ENCODE measurements at places on chromosomes 3 and 15.

- no peak for DNase-seq
Observed at GRCh38 chr3:18153571-18154173, 271.5 kb downstream of the SATB1 start.

- no peak for DNase-seq
Observed at GRCh38 chr15:29970402-29970695, 112.4 kb upstream of the GOLGA8J start.

- DNase-seq: no peak
Observed at GRCh38 chr3:187987924-187988323, 166.0 kb upstream of the LPP start.

- DNase-seq: no peak
Observed at GRCh38 chr3:181086011-181086410, 96.5 kb upstream of the DNAJC19 start.

DNA sequence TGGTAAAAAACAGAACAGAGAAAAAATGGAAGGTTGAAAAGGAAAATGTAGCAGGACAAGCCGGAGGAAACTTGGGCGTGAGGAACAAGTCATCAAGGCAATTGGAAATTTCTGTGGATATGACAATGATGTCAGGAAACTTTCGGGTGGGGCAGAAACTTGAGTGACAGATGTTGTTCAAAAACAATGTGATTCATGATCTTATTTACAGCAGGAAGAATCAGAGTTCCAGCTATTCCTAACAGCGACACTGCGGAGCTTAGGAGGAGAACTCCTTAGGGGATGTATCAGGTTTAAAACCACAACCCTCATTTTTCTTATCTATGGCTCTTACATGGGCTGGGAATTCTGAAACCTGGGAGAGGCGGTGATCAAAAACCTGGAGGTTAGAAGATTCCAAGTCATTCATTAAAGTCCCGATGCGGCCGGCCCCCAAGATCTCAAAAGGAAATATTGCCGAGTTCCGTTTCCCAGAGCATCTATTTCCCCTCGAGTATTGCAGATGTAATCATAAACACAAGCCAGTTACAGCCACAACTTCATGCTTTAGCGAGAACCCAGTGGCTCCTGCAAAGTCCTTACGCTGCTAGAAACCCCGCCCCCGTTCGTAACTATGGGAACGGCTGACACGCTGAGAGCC, 659 bp upstream of the ARRDC4 start:
- DNase-seq: peak; percentile 44

- no peak for DNase-seq
Observed at GRCh38 chr15:49625460-49626036, 4.7 kb downstream of the DTWD1 start.

DNA sequence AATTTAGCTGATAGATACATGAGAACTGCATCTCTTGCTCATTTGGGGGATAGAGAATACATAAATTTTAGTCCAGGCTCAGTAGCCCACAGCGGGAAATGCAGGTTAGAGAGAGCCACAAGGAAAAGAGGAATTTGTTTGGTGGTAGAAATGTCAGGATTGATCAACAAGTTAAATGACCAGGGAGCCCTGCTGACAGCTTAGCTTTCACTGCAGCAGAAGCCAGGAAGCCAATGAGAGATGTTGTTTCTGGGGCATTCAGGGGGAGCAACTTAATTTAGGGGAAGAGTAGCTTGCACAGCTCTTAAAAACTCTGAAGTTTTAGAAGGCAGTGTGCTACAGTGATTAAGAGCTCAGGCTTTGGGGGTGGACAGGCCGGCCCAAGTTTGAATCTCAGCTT, 22.7 kb downstream of the ARHGEF26 start:
- no peak for DNase-seq

DNA sequence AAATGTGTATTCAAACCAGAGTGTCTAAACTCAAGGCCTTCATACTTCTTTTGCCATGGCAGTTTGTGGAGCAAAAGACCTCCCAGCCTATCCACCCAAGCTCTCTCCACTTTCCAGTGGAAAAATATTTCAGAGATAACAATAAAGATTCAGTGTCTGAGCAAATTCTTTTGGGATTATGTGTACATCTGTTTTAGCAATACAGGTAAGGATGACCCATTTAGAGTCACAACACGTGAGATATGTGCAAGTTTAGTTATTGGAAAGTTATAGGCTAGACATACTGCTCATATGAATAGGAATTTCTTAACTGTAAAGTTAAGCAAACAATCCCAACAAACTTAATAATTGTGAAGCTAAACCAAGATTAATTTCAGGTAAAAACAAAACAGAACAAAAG, 174.5 kb upstream of the LRIG1 start:
- DNase-seq: no peak

DNA sequence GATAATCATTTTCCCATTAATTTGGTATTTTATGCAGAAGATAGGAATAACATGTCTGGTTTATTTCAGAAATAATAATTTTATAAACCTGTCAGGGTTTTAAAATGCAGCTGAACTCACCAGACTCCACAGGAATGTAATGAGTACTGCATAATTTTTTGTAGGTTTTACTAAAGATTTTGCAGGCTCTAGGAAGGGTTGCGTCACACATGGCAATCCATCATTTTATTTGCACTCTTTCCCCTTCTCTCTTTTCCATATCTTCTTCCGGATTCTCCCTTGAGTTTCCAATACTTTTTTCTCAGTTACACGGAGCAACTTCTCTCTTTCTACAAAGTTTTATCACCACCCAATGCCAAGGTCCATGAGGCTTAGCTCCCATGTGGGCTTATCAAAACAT, 234.7 kb downstream of the NFKBIZ start:
- no peak for DNase-seq

- DNase-seq: no peak
Observed at GRCh38 chr3:12916159-12916558, 74.8 kb upstream of the RPL32 start.

DNA sequence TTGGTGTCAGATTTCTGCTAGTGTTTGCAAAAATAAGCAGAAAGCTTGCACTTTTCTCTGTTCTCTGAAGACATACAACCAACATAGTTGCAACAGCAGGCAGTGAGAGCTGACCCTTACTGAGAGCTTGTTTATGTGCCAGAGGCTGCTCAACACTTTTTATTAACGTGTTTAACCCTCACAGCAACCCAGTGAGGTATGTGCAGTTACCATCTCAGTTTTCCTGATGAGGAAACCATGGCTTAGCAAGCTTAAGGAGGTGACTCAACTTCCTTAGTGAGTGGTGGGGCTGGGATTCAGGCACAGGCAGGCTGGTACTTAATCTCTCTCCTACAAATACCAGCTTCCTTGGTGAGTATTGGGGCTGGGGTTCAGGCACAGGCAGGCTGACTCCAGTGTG, 158.1 kb upstream of the CTDSPL start:
- DNase-seq: peak; percentile 36

GRCh38 chr3:114496021-114496434, 202.2 kb downstream of the TIGIT start:
- DNase-seq: no peak

GRCh38 chr3:37862219-37862902, 681 bp downstream of the CTDSPL start:
- DNase-seq: no peak

GRCh38 chr3:72169561-72170472, 384.9 kb upstream of the PROK2 start:
- no peak for DNase-seq

DNA sequence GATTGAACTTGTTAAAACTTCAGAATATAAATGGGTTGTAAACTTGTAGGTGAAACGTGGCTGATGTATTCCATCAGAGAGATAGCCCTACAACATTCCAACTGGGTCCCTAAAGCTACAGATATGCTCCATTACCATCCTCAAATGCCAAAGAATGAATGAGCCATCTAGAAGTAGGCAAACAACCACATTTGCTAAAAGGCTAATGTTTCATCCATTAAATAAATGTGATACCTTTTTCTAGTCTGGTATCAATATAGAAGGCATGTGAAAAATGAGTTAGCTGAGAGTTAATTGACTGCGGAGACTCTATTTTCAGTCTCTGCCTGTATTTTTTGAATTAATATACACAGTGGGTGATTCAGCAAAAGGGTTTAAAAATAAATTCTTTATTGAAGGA, 203.8 kb downstream of the RBMS3 start:
- DNase-seq: no peak

DNA sequence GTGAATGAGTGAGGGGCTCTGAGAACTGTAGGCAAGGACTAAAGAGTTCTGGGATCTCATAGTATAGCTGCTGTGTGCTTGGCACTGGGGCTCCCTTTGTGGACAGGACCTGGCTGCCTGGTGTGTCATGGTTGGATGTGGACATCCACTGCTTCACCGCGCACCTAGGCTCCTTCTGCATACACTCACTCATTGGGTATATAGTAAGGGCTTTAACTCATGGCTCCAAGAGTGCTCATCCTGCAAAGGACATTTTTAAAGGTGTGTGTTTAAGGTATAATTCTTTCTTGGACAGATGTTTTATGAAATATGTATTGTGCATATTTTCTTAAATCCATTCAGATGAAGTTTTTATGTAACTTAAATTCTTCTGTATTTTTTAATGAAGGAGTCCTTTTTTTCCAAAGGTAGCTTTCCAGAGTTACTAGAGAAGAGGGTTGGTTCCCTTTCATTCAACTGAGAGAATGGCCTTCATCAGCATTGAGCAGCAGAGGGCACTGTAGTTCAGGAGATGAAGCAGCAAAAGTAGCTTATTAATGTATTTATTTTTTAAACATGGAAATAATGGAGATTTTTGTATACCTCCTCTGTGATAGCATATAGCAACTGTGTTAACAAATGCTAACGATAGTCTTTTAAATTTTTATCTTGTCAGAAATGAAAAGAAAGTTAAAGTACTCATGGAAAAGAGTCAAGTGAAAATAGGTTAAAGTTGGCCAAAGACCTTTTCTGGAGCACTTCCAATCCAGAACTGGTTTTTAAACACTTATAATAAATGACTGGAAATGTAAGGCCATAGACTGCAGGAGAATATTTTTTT, 25.2 kb downstream of the OXNAD1 start:
- DNase-seq: peak; percentile 27

GRCh38 chr3:54168451-54168850, 46.1 kb downstream of the CACNA2D3 start:
- no peak for DNase-seq

DNA sequence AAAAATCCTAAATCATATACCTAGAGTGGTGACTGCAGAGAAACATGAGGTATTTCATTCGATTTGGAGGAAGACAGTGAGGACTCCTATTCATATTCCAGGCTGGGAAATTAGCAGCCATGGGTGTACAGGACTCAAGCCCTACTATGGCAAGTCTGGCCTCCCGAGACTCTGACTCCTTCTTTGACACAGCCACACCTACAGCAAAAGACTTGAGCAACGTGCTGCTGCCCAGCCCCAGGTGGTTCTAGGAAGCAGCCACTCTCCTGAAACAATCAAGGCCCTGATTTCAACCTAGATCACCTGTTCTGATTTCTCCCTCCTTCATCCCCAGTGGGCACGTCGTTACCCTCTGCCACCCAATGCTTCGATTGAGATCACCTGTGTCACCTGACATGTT, 84.0 kb upstream of the ATP11B start:
- no peak for DNase-seq

DNA sequence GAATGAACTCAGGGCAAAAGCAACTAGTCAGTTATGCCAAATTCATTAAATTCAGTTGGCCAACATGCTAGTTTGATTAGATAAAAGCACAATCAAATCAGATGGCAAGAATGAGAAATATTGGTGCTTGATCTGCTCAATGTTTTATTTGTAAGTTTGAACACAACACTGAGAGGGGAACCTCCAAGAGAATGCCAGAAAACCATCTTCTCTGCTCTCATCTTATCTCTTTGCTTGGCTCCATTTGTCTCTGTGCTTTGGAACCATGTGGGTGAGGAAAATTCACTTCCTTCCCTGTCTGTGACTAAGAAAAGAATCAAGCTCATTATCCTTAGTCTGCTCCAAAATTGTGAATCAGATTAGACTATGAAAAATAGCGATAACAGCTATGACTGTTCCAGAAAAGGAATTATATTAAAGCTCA, 43.6 kb upstream of the DCBLD2 start:
- no peak for DNase-seq

DNA sequence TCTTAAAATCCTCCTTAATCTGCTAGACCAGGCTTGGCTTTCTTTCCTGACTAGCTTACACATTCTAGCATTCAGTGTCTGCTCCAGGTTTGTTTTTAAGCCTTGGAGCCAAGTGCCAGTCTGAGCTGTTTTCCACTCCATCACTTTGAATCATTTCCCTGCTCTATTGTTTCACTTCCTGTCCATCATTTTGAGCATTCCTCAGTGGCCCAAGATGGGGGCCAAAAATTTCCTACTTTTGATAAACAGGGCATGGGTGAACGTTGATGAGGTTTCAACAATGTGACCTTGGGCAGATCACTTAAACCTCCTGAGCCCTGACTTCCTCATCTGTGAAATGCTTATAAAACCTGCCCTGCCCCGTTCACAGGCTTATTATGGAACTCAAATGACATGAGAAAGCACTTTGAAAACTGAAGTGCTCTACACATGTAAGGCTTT, 4.4 kb downstream of the CYP19A1 start:
- peak; percentile 3 for DNase-seq

GRCh38 chr3:42743204-42743995, 29.7 kb downstream of the CCDC13 start:
- no peak for DNase-seq

- no peak for DNase-seq
Observed at GRCh38 chr3:169158379-169158778, 505.1 kb downstream of the MECOM start.

DNA sequence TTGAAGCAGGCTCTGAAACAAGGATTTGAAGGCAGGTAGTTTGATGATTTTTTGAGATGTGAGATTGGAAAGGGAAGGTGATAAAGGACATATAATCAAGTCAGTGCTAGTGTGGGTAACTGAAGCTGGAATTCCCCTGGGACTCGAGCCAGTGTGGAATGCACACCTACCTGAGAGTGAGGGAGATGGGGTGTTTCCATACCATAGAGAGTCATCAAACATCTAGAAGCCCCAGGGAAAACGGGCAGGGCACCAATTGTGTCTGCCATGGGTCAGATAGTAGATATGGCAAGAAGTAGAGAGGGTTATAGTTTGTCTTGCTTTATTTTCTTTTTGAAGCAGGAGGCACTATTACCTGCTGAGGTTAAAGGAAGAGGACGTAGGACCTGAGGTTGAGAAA, 120.0 kb downstream of the SSR3 start:
- DNase-seq: no peak

GRCh38 chr15:65595960-65596359, 15.0 kb downstream of the INTS14 start:
- DNase-seq: no peak

DNA sequence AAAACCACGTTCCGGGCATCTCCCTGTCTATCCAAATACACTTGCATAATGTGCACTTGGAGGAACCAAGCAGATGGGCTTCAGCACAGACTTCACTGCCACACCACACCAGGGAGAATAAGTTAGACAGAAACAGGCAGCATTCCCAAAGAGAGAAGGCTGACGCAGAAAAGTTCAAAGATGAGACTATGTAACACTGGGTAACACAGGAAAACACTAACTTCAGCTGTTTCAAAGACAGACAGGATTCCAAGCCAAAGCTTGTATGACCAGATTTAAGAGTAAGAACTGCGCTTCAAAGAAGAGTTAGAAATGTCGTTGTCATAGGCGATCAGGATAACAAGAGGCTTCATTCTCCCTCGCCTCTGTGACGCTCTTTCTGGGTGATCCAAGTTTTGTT, 19.9 kb downstream of the SLC51A start:
- no peak for DNase-seq

- DNase-seq: no peak
Observed at GRCh38 chr15:60172143-60172542, 168.0 kb downstream of the FOXB1 start.

GRCh38 chr3:142624341-142625152, 28.4 kb downstream of the PLS1 start:
- no peak for DNase-seq
